Renal cortical epithelial cell (primary cell): ENCODE measurements at places on chromosomes 7 and 10.

DNA sequence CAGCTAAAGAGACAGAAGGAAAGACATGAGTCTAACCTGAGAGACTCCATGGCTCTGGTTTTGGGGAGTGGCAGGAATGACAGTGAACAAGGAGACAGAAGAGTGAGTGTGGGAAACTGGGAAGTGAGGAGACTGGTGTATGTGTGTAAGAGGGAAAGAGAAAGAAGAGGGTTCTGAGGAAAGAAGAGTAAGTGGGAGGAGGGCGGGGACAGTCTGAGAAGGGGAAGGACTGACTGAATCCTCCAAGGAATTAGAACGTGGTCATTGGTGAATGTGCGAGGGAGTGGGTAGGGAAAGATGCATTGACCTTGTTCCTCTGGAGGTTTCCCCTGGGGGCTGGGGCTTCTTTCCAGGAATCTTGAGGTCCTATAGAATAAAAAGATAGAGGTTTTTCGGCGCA lies 26.6 kb downstream of the WNT8B start:
- DNase-seq: no peak

DNA sequence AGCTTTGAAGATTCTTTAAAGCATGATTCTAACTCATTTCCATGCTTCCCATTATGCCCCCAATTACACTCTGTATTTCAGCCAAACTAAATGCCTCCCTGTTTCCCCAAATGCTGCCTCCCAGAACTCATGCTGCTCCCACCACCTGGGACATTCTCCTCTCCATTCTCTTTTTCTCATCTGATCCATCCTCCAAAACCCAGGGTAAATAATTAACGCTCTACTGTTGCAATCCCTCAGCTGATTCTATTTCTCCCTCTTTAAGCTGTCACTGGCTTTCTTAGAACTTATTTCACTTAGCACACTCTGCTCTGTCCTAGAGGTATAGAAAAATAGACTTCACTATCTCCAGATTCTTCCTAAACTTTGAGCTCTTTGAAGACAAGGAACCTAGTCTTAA lies 104.7 kb downstream of the ICA1 start:
- DNase-seq: peak; percentile 65

GRCh38 chr7:41006306-41006995 lies 696.4 kb downstream of the INHBA start:
- peak; percentile 77 for DNase-seq

DNA sequence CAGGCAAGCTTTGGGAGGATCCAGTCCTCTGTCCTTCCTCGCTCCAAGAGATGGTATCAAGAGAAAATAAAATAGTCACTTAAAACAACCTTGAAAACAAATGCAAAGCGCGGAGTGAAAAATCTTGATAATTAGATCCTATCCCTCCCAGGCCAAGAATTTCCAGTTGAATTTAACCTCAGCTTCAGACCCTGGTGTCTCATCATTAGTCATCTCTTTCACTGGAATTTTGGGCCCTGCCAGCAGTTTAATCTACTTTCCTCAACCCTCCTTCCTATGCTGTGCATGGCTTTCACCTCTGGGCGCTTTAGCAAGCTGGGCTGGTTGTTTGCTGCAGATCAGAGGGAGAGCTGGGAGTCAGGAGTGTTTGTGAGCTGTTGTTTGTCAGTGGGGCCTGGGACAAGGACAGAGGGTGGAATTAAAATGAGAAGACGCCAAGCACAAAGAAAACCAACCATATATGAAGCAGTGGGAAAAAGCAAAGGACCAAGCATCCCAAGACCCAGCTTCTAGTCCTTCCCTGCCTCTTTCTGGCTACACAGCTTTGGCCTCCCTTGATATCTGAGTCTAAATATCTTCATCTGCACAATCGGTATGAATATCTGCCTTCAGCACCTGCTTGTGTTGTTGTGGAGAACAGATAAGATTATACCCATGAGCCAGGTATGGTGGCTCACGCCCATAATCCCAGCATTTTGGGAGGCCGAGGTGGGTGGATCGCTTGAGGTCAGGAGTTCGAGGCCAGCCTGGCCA lies 13.5 kb downstream of the MYOF start:
- peak; percentile 94 for DNase-seq

DNA sequence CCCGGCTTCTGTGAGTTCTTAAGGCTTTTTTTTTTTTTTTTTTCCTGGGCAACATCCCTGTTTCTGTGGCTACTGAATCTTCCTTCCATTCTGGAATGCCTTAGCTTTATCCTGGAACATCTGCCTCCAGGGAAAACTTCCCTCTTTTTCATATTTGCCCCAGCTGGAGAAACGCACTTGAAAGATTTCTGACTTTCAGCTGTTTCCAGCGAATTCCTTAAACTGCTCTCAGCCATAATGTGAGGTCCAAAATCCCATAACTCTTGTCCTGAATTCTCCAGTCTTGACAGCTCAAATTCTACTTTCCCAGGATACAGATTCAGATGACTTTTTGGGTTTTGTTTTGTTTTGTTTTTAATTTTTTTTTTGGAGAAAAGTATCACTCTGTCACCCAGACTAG lies 263.6 kb upstream of the AUTS2 start:
- DNase-seq: no peak

DNA sequence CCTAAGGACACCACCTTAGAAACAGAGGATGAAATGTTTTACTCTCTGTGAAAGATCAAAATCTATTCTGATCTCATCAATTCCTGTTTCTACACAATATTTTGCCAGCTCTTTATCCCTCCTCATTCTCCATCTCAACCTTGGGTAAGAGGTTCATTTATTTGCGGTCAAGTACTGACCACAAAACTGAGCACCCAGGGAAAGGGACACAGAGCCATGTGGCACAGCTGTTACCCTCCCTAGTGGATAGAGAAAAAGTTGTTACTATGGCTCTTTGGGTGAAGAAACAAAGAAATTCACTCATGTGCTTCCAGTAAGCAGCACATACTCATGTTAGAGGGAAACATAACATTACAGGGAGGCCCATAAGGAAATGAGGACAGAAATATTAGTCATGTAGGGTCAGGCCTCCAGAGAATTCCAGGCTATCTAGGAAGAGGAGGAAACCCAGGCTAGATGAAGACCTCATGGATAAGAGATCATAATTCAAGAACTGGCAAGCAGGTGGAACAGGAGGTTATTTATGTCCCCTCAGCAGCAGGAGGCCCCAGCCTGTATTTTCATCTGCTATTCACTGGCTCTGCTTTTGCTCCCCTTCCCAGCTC lies 114.5 kb downstream of the ATE1 start:
- peak; percentile 53 for DNase-seq

GRCh38 chr7:125061776-125062397 lies 132.3 kb upstream of the POT1 start:
- DNase-seq: peak; percentile 91

DNA sequence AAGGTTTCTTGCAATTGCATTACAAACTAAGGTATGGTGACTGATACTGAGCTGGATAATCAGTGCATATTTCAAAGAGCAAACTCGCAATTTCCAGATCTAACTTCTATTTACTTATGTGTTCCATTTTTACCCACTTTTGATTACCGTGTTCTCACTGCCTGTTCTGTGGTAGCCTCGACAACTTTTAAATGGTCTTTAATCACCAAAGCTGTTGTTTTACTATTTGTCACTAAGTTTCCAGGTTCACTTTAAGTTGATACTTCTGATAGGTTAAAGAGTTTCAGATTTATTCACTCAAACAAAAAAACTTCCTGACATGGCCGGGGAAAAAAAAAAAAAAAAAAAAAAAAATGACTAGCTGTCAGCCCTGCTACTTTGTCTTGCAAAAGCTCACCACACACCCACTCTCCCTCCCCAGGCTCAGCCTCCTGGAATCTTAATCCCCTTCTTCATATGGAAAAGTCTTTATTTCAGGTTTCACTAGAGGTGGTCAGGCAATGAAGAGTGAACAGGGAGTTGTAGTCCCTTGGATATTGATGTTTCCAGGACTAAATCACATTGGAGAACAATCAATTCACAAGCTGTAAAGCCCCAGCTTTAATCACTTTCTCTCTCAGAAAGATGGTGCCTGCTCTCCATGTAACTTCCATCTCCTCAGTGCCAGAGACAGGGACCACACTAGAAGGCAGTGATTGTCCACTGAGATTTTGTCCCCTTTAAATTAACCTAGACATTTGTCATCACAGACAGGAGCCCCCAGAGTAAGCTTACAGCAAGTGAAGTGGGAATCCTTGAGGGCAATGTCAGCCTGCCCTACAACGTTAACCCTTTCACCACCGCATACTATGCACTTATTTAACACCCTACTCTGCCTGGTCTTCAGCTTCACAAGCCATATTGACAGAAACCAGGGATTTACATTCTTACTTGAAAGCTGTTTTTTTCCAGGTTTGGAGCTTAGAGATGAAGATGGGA lies 749.1 kb upstream of the SORCS1 start:
- no peak for DNase-seq

DNA sequence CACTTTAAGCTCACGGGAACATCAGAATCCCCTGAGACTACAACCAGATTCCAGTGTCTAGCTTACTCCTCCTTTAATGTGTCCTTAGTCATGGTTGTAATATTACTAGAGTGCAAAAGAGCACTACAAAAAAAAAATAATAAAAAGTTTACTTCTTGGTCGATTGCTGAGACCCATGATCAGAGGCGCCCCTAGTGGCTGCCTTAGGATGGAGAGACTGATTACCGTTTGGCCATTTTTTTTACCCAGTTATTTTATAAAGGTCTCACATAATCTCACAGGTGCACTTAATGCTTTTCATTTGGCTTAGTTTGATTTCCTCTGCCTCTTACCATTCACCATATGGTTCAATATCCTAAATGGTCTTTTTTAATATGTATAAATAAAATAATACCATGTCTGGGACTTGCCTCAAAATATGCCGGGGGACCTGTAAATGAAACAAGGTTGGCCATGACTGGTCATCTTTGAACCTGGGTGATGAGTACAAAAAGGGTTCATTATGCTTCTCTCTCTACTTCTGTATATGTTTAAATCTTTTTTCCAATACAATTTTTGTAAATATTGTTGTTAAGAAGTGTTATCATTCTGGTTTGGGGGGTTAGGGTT lies 331.5 kb upstream of the NFE2L3 start:
- no peak for DNase-seq

- no peak for DNase-seq
These were observed 7.2 kb upstream of the NPVF start for GRCh38 chr7:25235471-25235870.

DNA sequence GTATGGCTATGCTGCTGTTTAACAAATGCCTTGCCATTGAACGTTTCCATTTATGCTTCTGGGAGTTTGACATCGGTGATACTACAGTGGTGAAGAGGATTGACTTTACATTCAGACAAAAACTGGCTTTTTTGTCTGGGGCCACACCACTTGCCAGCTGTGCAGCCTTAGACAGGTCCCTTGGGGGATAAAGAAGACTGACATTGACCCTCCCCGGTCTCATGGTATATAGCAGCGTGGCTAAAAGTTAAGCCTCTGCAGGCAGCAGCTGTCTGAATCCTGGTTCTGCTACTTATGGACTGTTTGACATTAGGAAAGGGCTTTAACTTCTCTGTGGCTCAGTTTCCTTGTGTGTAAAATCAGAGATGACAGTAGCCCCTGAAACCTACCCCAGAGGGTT lies 42.0 kb upstream of the PTF1A start:
- no peak for DNase-seq

GRCh38 chr7:151310578-151310977 lies 31.0 kb upstream of the NUB1 start:
- peak; percentile 71 for DNase-seq

GRCh38 chr10:72087392-72087968 lies 871 bp downstream of the SPOCK2 start:
- no peak for DNase-seq

DNA sequence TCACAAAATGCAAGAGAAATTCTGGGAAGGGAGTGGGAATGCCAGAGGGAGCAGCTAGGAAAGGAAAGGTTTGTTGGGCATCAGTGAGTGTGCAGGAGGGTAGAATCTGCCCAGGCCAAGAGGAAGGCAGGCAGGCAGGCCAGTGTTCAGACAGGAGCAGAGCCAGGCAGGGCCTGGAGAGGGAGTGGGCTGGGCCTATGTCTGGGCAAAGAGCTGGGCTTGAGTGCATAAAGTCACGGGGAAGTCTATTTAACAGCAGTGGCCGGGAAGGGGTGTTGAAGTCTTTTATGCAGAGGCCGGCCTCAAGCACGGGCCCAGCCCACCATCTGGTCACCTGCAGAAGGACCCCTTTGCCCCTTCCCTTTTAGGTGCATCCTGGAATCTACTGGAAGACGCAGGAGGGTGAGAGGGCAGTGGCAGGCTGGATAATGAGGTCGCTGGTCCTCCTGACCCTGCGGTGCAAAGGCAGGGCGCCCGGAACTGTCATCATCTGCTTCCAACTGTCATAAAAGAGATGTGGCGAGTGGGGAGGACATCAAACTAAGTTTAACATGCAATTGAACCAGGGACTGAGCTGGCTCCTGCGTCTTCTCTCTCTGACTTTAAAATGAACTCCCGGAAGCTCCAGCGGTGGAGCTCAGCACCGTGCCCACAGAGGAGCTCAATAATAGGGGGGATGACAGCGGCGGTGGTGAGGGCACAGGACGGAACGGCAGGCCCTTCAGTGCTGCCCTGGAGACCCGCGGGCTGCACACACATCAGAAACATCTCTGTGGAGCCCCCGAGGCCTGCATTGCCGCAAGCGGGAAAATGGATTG lies 29.5 kb downstream of the CARD11 start:
- DNase-seq: no peak

- no peak for DNase-seq
These were observed 85.3 kb upstream of the MGMT start for GRCh38 chr10:129381741-129382140.

GRCh38 chr7:27822245-27822644 lies 82.3 kb downstream of the TAX1BP1 start:
- DNase-seq: no peak

- no peak for DNase-seq
These were observed 1226.4 kb downstream of the XPNPEP1 start for GRCh38 chr10:108696792-108697477.

DNA sequence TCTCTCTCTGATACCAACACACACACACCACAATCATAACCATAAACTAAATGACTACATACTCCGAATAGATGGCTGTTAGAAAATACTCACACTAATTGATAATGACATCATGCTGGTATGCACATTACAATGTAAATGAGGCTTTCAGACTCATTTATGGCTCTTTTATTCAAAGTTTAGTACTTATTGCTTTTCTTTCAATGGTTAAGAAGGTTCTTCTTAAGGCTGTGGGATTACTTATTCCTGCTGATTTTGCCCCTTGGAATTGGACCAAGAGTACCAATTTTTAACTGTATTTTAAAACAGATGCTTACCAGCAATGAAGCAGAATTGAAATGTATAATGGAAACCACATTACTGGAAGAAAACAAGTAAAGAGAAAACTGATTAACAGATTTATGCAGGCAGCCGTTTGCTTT lies 20.6 kb upstream of the CABCOCO1 start:
- peak; percentile 81 for DNase-seq

GRCh38 chr7:92913849-92914248 lies 77.5 kb upstream of the CDK6 start:
- DNase-seq: no peak

GRCh38 chr7:36144189-36144588 lies 8.9 kb upstream of the EEPD1 start:
- DNase-seq: no peak

- DNase-seq: no peak
These were observed 264.3 kb downstream of the SEMA3A start for GRCh38 chr7:83930262-83930661.

GRCh38 chr7:151114151-151115090 lies 28.1 kb downstream of the AGAP3 start:
- no peak for DNase-seq

GRCh38 chr7:33261585-33261984 lies 132.2 kb downstream of the BBS9 start:
- DNase-seq: peak; percentile 51
